Islet precursor cell (in vitro differentiated cells): ENCODE measurements at places on chromosomes 4 and X.

DNA sequence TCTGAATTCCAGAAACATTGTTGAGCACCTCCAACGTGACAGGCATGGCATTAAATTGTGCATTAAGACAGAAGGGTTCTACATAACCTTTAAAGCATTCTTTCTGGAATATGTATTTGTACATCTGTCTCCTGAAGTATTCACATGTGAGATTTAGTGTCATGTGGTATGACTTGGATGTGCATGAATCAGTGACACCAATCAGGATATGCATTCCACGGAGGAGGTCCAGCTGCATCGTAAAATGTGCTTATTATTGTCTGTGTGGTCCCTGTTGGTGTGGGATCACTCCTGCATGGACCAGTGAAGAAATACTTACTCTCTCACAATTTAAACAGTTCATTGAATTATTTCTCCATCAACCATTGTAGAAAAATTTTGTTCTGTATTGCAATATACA, 149.0 kb downstream of the MID1 start:
- DNase-seq: no peak

DNA sequence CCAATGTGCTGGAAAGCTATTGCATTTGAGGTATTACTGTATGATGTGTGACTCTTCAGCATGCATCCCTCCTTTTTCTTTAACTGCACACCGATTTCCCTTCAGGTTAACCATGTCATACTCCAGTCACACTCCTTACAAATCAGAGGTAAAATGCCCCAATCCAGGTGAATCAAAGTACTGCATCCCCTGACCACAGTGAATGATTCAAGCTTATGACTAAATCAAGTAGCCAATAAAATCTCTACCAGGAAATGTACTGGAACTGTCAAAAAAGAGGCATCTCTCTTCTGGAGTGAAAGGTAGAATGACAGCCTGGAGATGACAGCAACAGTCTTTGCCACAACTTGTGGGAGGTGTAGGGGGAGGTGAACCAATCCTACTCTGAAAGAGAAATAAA, 10.4 kb downstream of the ADAMTS3 start:
- DNase-seq: no peak

DNA sequence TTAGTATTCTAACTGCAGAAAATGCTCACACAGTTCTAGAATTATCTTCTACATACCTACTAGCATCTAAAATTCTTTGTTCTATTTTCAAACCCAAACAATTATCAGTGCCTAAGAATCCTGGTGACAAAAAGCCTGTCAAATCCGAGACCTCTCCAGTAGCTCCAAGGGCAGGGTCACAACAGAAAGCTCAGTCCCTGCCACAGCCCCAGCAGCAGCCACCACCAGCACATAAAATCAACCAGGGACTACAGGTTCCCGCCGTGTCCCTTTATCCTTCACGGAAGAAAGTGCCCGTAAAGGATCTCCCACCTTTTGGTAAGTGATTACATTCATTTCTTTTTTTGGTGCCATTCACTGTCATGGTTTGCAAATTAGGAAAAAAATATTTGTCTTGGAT, 243.8 kb downstream of the RAPGEF2 start:
- DNase-seq: no peak

DNA sequence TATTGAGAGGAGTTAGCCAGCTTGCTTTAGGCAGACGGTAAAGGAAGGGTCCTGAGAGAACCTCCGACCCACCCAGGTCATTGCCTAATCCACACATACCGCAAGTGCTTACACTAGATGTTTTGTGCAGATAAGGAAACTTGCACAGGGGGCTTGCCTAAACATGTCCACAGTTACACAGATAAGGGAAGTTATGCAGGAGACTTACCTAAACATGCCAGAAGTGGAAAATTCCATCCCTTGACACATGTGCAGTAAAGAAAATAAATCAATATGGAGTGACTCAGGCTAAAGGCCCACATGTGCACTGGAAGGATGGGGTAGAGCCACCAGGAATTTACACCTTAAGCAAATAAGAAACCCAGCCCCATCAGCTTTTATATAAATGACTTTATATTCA, 232.8 kb upstream of the HDX start:
- DNase-seq: peak; percentile 60

GRCh38 chrX:39174772-39175417, 373.6 kb downstream of the MID1IP1 start:
- DNase-seq: no peak

DNA sequence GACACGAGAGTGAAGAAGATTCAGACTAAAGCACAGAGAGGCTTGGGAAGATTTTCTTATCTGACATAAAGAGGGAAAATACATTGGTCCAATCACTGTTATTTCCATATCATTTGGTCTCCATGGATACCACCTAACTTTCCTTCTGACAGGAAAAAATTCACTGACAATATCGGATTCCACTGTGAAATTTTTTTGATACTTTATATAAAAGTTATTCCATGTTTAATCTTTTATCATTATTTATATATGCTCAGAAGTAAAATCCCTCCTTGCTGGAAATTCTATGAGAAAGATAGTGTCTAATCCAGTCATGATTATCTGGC, 3.6 kb downstream of the IRF2 start:
- DNase-seq: no peak

GRCh38 chr4:118810991-118811764, 24.7 kb downstream of the SEC24D start:
- DNase-seq: no peak

DNA sequence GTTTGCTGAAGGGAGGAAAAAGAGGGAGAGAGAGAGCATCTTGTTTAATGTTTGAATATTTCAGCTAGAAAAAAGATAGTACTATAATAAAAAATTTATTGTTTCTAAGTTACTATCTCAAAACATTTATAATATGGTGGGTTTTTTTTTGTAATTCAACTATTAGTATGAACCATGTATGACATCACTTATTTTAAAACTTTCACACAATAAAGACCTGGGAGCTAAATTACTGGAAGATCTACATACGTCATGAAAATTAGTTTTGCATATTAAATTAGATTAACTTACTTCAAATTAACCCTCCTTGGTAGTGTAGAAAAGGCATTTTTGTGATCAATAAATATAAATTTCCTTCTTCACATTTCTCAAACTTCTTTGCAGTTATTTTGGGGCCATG, 432.0 kb upstream of the SLIT2 start:
- DNase-seq: no peak

DNA sequence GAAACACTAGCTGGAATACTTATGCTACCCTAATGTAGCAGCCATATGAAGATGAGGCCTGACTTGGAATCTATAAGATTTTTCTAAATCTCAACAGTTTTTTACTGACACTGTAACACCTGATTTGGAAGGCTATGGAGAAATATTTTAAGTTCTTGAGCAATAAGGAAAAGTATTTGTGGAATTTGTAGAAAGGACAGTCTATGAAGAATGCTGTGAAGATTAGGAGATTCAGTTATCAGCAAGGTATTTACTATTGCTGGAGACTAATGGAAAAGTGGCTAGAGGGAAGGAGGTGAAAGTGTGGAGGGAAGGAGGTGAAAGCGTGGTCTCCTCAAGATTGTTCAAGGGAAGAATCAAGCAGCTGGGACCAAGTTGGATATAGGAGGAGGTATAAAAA, 190.0 kb upstream of the EMCN start:
- no peak for DNase-seq

- DNase-seq: no peak
These were observed 159.6 kb downstream of the STIM2 start for GRCh38 chr4:27020203-27020602.

- DNase-seq: no peak
These were observed 246.1 kb downstream of the NR3C2 start for GRCh38 chr4:148196164-148196563.

GRCh38 chr4:116180157-116180601, 905.2 kb downstream of the TRAM1L1 start:
- DNase-seq: no peak

- no peak for DNase-seq
These were observed 25.5 kb downstream of the PHEX start for GRCh38 chrX:22057667-22058066.

DNA sequence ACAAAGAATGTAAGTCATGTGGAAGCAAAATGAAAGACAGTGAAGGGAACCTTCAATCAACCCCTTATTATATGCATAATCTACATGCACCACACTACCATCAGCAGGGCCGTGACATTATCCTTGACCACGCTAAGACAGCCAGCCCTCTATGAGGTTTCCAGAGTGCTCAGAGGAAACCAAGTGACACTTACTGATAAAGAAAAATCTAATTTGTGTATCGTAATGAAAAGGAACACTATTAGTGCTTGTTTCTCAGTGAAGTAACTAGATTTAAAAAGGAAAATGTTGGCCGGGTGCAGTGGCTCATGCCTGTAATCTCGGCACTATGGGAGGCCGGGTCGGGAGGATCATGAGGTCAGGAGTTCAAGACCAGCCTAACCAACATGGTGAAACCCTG, 56.4 kb downstream of the ABCG2 start:
- no peak for DNase-seq

DNA sequence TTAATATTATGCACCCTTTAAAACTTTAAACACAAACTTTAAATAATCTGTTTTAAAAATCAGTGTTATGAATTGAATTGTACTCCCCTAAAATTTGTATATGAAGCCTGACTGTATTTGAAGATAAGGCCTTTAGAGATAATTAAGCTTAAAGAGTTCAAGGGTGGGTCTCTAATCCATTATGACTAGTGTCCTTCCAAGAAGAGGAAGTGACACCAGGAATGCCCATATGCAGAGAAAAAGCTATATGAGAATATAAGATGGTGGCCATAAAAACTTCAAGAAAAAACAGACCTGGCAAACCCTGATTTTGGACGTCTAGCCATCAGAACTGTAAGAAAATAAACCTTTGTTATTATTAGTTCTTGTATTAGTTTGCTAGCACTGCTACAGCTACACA, 29.0 kb downstream of the UGT2A2 start:
- DNase-seq: no peak

- DNase-seq: no peak
These were observed 26.9 kb upstream of the CT47C1 start for GRCh38 chrX:119045884-119046283.

- DNase-seq: no peak
These were observed 596.7 kb downstream of the GABRG1 start for GRCh38 chr4:45527160-45527559.

- peak; percentile 81 for DNase-seq
These were observed 92.2 kb downstream of the GEMIN8 start for GRCh38 chrX:13937370-13938050.

DNA sequence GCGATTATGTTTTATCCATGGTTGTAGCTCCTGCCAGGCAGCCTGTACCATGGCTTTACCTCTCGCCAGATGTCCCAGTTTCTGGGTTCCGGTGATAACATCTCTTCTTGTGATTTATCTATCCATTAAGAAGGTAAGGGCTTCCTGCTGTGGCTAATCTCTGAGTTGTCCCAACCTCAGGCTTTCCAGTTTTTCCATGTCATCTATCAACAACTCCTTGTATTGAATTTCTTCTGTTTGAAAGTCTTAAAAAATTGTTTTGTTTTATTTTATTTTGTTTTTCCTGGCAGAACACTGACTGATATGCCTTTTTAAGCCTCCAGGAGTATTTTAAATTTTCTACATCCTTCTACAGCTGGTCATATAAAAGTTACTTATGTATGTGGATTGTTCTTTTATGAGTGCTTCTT, 241.9 kb downstream of the ANTXR2 start:
- DNase-seq: peak; percentile 50

DNA sequence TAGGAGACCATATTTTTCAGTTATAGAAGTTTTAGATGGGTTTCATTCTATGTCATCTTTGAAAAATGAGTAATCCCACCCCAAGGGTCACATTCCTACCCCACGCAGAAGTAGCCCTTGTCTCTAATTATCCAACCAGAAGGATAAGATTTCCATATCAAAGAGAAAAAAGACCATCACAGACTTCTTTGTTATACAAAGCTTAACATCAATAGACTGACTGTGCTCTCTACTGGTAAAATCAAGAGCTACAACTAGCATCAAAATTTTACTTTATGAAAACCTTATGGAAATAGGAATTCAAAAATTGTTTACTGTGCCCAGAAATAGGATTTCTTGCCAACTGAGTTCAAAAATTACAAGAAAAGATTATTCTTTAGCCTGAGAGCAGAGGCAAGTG, 24.9 kb downstream of the TNMD start:
- DNase-seq: no peak

GRCh38 chr4:109278594-109279031, 23.8 kb downstream of the COL25A1 start:
- no peak for DNase-seq

DNA sequence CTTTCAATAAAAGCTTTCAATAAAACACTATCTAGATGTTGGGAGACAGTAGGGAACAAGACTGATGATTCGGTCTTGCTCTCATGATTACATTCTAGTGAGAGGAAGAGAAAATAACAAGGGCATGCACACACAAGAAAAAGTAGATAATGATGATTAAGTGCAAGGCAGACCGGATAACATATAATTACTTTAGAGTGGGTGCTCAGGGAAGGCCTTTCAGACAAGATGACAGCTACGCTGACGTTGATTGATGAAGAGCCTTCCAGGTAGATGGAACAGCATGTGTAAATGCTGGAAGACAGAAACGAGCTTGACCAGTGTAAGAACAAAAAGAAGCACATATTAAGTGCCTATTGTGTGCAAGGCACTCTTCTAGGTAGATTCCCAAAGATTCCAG, 43.4 kb downstream of the TXK start:
- DNase-seq: no peak

DNA sequence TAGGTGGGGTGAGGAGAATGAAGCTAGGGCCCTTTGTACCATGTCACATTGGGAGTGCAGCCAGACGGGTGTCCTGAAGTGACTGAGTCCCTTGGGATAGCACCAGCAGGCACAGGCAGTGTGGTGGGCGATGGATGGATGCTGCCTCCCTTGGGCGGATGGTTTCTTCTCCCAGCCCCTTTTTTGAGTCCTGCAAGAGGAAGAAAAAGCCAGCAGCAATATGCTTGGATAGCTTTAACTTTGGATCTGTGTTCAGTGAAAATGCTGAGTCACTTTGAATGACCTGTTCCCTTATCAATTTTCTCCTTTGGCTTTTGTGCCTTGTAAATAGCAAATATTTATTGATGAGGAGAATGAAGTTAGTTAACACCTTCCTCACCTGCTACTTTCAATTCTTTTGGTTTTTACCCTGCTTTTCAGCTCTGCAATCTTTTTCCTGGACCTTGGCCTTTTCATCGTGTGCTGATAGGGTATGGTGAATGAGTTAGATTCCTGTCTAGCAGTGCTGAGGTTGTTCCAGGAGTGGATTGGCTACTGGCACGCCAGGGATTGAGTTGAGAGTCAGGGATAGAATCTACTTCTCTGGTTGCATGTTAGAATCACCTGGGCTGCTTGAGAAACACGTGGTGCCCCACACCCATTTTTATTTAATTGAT, 10.2 kb downstream of the DCUN1D4 start:
- no peak for DNase-seq

DNA sequence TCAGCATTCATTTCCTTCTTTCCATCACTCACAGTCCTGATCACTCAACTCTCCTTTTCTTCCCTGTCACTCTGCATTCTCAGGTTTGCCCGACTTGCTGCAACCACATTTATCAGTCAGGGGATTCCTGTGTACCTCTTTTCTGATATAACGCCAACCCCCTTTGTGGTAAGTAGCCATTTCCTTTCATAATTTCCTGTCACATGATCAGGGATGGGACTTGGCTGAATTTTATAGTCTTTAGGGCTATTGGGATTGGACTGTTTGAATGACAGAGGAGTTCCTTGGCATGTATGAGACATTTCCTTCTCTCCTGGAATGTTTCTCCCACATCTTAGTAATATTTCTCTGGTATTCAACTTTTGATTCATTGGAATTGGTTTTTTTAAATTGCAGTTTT, 11.0 kb downstream of the PGM2 start:
- no peak for DNase-seq

GRCh38 chr4:98496152-98496845, 162.1 kb downstream of the TSPAN5 start:
- DNase-seq: no peak

- DNase-seq: peak; percentile 65
These were observed 33.5 kb upstream of the REST start for GRCh38 chr4:56874166-56874565.
